ENCODE measurements at places on chromosomes 5 and 9.

DNA sequence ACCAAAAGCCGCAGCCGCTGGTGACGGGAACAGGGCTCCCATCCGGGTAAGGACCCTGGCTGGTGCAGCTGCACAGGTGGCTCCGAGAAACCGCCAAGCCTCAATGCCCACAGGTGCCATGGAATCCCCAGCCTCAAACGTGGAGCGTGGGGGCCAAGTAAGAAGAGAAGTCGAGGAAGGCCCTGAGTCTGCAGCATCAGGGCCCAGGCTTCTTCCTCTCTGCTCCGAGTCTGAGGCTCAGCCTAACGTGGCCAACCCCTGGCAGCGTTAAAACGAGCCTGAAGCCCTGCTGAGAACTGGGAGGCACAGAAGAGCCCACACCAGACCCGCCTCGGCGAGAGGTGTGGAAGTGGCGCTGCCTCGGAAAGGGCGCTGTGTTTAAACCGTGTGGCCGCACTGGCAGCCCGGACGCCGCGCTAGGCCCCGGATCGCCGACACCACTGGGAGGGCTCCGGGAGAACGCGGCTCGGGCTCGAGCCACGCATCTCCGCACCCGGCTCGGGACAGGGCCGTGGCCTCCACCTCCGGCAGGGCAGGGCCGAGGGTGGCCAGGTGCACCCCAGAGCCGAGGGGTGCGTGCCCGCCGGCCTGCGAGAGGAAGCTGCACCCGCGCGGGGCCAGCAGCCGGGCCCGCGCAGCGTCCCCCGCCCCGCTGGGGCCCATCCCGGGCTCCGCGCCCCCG is 730 bp downstream of the ZMYND19 start:
- no peak for DNase-seq

DNA sequence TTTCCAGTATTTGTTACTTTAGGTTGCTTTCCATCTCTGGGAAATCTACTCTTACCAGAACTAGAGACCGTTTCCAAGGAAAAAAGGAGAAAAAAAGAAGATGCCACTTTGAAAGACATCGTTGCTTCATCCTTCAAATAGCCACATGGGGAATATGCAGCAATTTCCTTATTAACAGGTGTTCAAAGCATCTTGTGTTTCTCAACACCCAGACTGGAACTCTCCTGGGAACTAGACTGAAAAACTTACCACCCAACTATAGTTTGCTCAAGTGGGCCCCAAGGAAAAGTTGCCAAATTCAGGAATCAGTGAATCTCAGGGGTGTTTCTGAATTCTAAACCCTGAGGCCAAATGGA is 80.0 kb upstream of the JAK2 start:
- no peak for DNase-seq

DNA sequence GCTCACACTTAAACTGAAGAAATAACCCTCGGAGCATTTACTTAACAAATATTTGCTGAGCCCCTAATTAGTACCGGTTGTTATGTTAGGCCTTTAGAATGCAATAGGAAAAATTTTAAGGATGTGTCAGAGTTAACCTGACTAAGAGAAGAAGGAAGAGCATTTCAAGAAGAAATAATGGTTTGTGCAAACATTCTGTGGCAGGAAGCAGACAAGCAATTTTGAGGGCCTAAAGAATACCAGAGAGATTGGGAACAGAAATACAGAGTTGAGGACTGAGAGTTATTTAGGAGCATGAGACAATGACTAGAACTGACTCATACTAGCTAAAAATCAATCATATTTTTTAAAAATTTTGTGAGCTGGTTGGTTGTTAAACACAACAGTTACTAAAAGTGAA is 218.8 kb downstream of the PRR16 start:
- DNase-seq: no peak

- no peak for DNase-seq
These were observed 10.9 kb upstream of the AFAP1L1 start for GRCh38 chr5:149260761-149261160.

GRCh38 chr5:174516741-174517140 is 207.6 kb upstream of the MSX2 start:
- DNase-seq: no peak

- no peak for DNase-seq
These were observed 20.7 kb downstream of the HMCN2 start for GRCh38 chr9:130286072-130286770.

GRCh38 chr9:77177894-77178794 is 810 bp downstream of the VPS13A start:
- no peak for DNase-seq

DNA sequence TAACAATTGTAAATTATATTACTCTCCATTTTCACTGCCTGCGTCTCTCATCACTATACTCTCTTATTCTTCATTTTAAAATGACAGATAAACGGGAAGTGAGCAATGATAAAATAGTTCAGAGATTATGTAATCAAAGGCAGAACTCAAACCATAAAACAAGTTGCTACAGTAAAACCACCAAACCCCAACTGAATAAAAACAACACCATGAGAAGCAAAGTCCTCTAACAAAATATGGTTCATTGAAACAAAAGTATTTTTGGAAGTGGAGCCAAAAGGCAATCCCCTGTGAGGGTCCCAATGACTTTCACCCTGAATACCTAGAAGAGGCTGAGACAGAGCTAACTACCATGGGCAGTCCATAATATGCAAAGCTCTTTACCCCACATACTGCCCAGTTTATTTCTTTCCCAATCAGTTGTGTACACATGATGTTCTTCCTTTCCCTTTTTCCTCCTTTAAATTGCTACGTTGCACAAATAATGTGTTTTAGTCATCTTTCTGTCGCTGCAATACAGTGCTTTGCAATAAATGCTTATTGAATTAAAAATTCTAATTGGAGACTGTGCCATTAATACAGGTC is 64.0 kb upstream of the PTGER4 start:
- DNase-seq: no peak

DNA sequence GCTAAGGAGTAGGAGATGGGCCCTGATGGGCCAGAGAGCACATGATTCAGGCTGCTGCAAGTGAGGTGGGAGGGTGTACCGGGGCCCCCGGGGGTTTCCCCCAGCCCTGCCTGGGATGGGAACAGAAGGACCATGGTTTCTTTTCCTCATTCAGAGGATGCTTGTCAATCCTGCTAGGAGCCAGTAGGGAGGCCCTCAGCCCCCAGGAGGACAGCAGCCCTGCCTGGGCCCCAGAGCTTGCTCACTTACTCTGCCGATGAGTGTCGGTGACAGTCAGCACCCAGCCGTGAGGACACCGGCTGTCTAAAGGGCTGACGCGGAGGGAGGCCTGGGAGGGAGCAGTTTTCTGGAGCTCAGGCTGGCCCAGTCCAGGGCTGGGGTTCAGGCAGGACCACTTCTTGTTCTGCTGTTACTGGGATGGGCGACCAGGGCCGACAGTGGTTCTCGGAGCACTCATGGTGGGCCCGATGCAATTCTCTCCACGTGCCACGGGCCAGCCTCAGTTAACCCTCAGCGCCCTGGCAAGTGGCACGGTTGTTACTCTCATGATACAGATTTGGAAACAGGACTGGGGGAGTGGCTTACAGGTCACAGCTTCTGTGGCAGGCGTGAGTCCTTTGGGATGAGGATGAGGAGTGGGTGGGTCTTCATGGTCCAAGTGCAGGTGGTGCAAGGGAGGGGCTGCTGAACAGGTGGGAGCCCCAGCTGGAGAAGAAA is 1.8 kb downstream of the ARRDC1 start:
- DNase-seq: no peak

- no peak for DNase-seq
These were observed 118.7 kb downstream of the RXRA start for GRCh38 chr9:134445000-134445399.

DNA sequence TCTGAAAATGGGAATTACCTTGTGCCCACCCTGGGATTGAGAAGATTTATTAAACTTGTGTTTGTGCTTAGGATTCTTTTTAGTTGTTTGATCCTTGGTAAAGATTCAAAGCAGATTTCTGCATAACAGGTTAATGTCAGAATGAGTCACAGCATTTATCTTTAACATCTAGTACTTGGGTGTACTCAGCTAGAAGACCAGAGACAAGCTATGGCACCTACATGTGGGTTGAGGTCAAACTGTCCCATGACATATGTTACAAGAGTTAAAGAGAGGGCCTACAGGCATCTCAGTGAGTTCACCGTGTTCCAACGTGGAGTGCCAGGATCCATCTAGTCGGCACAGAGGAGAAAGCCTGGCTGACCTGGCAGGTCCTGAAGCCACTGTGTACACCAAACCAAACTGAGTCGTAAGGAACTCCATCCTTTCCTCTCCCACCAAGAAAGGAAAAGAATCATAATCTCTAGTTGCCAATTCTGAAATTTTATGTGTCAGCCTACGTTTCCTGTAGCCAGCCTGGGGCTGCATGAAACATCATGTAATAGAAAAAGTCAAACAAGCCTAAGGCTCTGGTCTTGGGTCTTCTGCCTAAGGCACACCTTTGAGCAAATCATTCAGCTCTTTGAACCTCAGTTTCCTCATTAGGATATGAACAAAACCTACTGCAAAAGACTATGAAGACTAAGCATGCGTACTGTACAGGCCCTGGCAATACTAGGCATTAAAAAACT is 73.7 kb downstream of the RCL1 start:
- no peak for DNase-seq

GRCh38 chr5:61342071-61342501 is 10.0 kb downstream of the ZSWIM6 start:
- DNase-seq: no peak

DNA sequence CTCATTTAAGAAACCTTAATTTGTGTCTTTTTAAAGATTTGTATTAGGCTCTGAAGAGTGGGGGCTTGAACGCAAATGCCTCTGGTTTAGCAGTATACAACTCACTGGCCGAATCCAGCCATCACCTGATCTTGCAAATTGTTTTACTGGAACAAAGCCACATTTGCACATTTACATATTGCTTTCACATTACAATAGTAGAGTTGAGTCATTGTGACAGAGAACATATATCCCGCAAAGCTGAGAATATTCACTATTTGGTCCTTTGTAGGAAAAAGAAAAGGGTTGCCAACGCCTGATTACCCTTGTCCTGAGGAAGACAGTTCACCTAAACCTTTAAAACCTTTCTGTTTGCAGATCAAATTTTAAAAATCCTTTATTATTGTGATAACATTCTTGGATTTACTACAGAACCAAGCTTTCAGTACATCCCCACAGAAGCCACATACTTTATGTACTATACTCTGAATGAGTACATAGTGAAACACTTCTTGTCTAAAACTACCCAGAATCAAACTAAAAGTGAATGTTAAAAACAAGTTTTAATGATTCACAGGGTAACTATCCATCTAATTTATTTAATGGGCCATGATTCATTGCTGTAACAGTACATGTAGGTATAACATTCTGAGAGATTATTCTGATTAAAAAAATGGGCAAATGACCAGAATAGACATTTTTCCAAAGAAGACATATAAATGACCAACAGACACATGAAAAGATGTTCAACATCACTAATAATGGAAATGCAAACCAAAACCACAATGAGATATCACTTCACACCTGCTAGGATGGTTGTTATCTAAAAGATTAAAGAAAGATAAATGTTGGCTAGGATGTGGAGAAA is 161.0 kb downstream of the SLC25A46 start:
- no peak for DNase-seq
